ENCODE measurements at places on chromosomes 13 and 19.

- DNase-seq: no peak
Measured at GRCh38 chr19:14138576-14139265, 2.3 kb upstream of the ASF1B start.

DNA sequence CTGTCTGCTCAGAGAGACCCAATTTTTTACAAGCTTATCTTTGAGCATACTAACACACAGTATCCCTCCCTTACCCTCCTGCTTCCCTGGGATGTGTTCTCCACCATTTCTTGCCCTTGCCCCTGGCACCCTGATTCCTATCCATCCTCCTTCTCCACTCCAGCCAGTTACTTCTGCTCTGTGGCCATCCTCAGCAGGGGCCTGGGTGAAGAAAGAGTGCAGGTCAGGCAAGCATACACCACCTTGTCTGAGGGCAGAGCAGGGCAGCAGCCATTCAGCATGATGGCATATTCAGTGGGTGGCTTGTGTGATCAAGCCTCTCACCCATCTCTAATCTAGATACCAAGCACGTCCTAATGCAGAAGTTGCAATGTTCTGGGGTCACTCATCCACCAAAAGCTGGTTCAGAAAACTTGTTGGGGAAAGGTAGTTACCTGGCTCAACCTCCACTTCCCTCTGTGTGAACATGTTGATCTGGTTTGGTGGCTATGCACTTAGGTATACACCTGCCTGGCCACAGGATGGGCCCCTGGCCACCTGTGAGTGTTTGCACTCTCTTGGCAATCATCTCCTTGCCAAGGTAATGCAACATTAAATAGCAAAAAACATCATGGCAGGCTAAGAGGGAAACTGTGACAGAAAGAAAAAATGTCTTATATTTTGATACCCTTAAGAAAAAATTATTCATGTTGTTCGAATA lies 900.3 kb upstream of the MIR17HG start:
- DNase-seq: no peak

- no peak for DNase-seq
Measured at GRCh38 chr13:63541336-63541735, 2125.7 kb upstream of the PCDH20 start.

DNA sequence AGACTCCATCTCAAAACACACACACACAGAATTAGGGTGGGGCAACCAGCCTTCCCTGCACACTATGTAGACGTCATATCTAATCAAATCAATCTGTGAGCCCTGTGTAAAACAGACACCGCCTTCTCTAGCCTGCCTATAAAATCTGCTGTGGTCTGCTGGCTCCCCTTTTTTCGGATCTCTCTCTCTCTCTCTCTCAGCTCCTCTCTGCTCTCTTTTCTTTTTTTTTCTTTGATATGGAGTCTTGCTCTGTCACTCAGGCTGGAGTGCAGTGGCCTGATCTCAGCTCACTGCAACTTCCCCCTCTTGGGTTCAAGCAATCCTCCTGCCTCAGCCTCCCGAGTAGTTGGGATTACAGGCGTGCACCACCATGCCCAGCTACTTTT lies 11.8 kb upstream of the CD70 start:
- no peak for DNase-seq

DNA sequence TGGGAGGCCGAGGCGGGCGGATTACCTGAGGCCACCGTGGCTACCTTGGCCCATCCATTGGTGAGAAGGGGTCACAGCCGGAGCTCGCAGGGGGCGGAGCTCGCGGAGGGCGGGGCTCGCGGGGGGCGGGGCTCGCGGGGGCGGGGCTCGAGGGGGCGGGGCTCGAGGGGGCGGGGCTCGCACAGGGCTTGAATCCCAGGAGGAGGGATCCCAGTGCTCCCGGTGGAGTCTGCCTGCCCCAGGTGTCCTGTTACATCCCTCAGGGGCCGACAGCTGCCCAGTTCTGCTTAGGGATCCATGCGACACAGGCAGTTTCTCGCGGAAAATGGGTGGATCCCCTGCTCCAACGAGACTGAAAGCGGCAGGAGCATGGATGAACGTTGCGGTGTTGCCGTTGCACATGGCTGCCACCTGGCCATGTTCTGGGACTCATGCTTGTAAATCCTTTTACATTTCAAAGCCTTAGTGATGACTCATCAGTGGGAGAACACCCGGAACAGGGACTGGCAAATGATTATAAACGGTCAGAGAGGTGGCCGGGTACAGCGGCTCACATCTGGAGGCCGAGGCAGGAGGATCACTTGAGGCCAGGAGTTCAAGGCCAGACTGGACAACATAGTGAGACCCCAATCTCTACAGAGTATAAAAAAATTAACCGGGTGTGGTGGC lies 25.1 kb downstream of the TMPRSS9 start:
- DNase-seq: no peak

GRCh38 chr19:56270676-56271075 lies 1.9 kb upstream of the EDDM13 start:
- DNase-seq: no peak

DNA sequence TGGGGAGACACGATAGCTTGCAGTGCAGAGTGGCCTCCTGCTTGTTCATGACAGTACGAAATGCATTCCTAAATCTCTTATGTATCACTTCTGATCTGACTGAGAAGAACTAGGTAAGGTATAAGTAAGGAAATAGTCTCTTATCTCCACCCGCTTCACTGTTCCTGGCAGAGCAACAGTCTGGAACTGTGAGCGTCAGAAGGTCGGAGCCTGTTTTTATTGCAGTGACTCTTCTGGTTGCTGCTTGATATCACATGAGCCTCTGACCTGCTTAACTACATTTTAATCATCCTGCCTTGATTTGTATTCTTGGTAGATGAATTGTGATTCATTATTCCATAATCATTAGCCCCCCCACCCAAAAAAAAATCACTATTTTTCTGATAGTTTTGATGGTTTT lies 69.0 kb downstream of the COL4A2 start:
- no peak for DNase-seq
